ENCODE measurements at places on chromosomes 4 and X. TPM values are rescaled to one million over a fixed set of nuclear protein-coding genes. Genes with fewer than 3 reads are reported as not detected.

NAP1L2 gene
- total RNA-seq = 10.2 TPM

EIF2S3 gene
- total RNA-seq = 176 TPM

CSAG3 gene
- total RNA-seq = 2.2 TPM

XIAP gene
- total RNA-seq = 31.4 TPM

TKTL2 gene
- total RNA-seq = not detected

GEMIN8 gene
- total RNA-seq = 3.1 TPM

RAB40A gene
- 0.11 TPM for total RNA-seq

RBM46 gene
- not detected for total RNA-seq

NDP gene
- 0.06 TPM for total RNA-seq

TRMT2B gene
- total RNA-seq = 19.9 TPM

CT45A1 gene
- total RNA-seq = 34.0 TPM

CXorf38 gene
- total RNA-seq = 15.0 TPM

CENPVL2 gene
- total RNA-seq = 0.34 TPM

MAGEH1 gene
- total RNA-seq = 21.3 TPM

GSX2 gene
- total RNA-seq = not detected

PRDM5 gene
- 4.3 TPM for total RNA-seq

SLIT2 gene
- total RNA-seq = 0.39 TPM

CT45A5 gene
- 10.4 TPM for total RNA-seq

PDGFRA gene
- total RNA-seq = 1.5 TPM

SORCS2 gene
- total RNA-seq = 0.91 TPM

PNMA5 gene
- total RNA-seq = not detected

H2BW2 gene
- total RNA-seq = not detected

NEUROG2 gene
- total RNA-seq = 0.06 TPM

RNF212 gene
- total RNA-seq = not detected

UGT8 gene
- 13.0 TPM for total RNA-seq

MAGEA4 gene
- total RNA-seq = not detected

CTAG2 gene
- total RNA-seq = 3.8 TPM

ZAR1 gene
- total RNA-seq = 0.11 TPM

BEX3 gene
- 171 TPM for total RNA-seq

NPY2R gene
- not detected for total RNA-seq

DDX53 gene
- 1.7 TPM for total RNA-seq

FAT1 gene
- 50.2 TPM for total RNA-seq

GYG2 gene
- 1.0 TPM for total RNA-seq

PLS3 gene
- total RNA-seq = 111 TPM

TMPRSS11B gene
- total RNA-seq = not detected

ARHGAP36 gene
- total RNA-seq = not detected

MBNL3 gene
- 3.5 TPM for total RNA-seq

FAM9C gene
- not detected for total RNA-seq

FOXR2 gene
- 6.0 TPM for total RNA-seq

PGM2 gene
- total RNA-seq = 46.5 TPM

P2RY4 gene
- total RNA-seq = not detected

PHKA1 gene
- total RNA-seq = 6.4 TPM

GAGE13 gene
- 12.3 TPM for total RNA-seq

TMSB15B gene
- 6.0 TPM for total RNA-seq
